ENCODE measurements at places on chromosomes 6 and 20. TPM values are rescaled to one million over a fixed set of nuclear protein-coding genes. Genes with fewer than 3 reads are reported as not detected.

WTAP gene
- total RNA-seq: 125 TPM

CTAGE9 gene
- total RNA-seq: not detected

PKHD1 gene
- under 0.01 TPM for total RNA-seq

MATN4 gene
- total RNA-seq: not detected

WFDC2 gene
- total RNA-seq: not detected

ERGIC3 gene
- total RNA-seq: 765 TPM

HLA-F gene
- total RNA-seq: 3.8 TPM

NFKBIE gene
- 4.0 TPM for total RNA-seq

FKBP1C gene
- 0.38 TPM for total RNA-seq

CTCFL gene
- total RNA-seq: not detected

TRIM10 gene
- total RNA-seq: under 0.01 TPM

ENPP4 gene
- 0.77 TPM for total RNA-seq

SLC22A1 gene
- total RNA-seq: 0.38 TPM

HLA-DQA2 gene
- total RNA-seq: not detected

DZANK1 gene
- total RNA-seq: 0.56 TPM

PRDM13 gene
- total RNA-seq: not detected

TMEM14B gene
- total RNA-seq: 82.3 TPM

HLA-C gene
- 118 TPM for total RNA-seq

NCR2 gene
- total RNA-seq: not detected

HCK gene
- not detected for total RNA-seq

ARMC2 gene
- 6.2 TPM for total RNA-seq

CALHM6 gene
- 0.58 TPM for total RNA-seq

C6orf15 gene
- not detected for total RNA-seq

PPP1R3G gene
- total RNA-seq: 8.7 TPM

TGIF2 gene
- total RNA-seq: 5.8 TPM

PNPLA1 gene
- not detected for total RNA-seq

OPN5 gene
- not detected for total RNA-seq

CUL7 gene
- total RNA-seq: 52.4 TPM

UBE2C gene
- total RNA-seq: 7.9 TPM

OXT gene
- not detected for total RNA-seq

PRSS35 gene
- 1.7 TPM for total RNA-seq

PRPF6 gene
- 65.6 TPM for total RNA-seq

PRL gene
- not detected for total RNA-seq

SYNDIG1 gene
- 0.58 TPM for total RNA-seq

ZNF184 gene
- 6.9 TPM for total RNA-seq

NKX2-4 gene
- not detected for total RNA-seq

SYNGAP1 gene
- total RNA-seq: 2.8 TPM

NUP43 gene
- 43.9 TPM for total RNA-seq

PAX1 gene
- total RNA-seq: not detected

SMOC2 gene
- total RNA-seq: not detected

REM1 gene
- total RNA-seq: 0.19 TPM

LTA gene
- not detected for total RNA-seq

ABCC10 gene
- total RNA-seq: 18.8 TPM

LINC00237 gene
- not detected for total RNA-seq

CSNK2B gene
- total RNA-seq: 140 TPM

TBX18 gene
- total RNA-seq: 37.5 TPM

HFE gene
- total RNA-seq: 13.0 TPM

DUSP15 gene
- total RNA-seq: not detected

KCNG1 gene
- total RNA-seq: 13.5 TPM

CST5 gene
- total RNA-seq: not detected

RAD21L1 gene
- not detected for total RNA-seq

CST2 gene
- total RNA-seq: 6.9 TPM

TNFAIP3 gene
- total RNA-seq: 36.0 TPM

KCNK17 gene
- not detected for total RNA-seq

TAF4 gene
- total RNA-seq: 2.7 TPM

PSMB1 gene
- 359 TPM for total RNA-seq

GPLD1 gene
- total RNA-seq: 0.28 TPM

OVOL2 gene
- total RNA-seq: not detected

OPRM1 gene
- total RNA-seq: not detected
